CD8-positive, alpha-beta T cell (primary cell): ENCODE measurements at places on chromosomes 12 and 14.

DNA sequence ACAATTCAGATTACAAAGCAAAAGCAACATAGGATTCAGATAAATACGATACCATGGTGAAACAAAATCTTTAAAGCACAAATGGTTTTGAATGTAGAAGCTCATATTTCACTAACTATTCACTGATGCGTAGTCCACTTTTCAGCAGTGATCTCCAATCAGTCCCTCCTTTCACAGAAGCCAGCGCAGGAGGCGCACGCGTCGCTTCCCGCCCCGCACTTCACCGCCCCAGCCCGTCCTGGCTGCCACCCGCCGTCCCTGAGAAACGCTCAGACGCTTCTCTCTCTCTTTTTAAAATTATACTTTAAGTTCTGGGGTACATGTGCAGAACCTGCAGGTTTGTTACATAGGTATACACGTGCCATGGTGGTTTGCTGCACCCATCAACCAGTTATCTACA lies 19.8 kb upstream of the CHFR start:
- DNase-seq, result no peak

DNA sequence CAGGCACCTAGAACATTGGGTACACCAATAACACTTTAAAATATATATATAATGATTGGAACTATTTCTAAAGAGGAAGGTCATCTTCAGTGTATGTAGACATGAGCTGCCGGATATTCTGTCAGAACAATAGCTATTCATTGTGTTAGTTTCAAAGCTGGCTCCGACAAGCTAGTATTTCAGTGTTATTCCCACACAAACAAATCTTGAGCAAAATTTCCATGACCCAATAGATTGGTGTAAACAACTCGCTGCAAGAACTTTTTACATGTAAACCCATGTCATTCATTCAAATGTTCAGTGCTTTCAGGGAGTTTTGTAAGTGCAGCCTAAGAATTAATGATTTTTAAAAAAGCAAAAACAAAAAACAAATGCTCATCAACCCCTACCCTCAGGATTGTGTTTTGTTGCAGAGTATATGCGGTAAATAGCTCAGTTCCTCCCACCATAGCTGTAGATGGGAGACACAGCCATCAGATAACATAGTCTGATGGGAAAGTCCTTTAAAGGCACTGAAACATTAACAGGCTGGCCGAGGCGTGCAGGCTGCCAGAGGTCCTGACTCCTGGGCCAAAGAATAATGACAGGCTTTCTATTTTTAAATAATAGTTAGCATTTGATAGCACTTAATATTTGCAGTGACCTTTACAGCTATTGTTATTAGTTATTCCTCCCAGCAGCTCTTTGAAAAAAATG lies 150.3 kb upstream of the ARHGAP5 start:
- no peak for DNase-seq

DNA sequence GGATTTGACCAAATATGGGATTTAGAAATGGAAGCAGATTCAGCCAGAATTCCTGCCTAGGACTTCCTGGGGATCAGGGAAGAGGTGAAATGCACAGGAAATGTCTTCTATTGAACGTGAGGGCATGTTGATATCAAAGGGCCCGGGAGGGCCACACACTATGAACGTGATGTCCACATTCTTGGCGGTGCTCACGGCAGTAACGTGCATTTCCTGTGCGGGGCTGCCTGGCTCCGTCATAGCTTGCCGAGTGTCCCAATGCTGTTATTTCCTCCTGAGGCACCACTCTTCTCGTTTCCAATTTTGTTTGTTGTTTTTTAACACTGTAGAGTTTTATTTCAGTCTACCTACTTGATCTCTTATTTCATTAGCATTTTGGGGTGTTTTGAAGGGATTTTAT lies 67.3 kb downstream of the ZNF664 start:
- DNase-seq, result no peak

DNA sequence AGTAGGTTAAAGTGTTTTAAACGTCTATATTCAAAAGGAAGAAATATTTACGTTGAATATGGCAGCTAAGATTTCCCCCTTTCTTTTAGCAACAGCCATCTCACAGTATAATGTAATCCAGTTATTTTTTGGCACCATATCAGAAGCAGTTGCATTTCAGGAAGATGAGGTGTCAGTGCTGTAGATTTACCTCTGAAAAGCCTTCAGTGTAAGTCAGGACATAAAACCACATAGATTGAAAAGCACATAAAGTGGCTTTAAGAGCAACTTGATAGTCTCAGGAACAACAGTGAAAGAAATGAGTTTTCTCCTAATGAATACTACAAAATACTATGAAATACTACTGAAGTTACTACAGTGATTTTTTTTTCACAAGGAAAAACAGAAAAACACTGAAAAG lies 6.9 kb downstream of the MLH3 start:
- DNase-seq, result no peak

- no peak for DNase-seq
Observed at GRCh38 chr12:130441771-130442760, 104.4 kb downstream of the PIWIL1 start.

GRCh38 chr12:20599757-20600156 lies 95.4 kb upstream of the SLCO1C1 start:
- no peak for DNase-seq

GRCh38 chr14:92942576-92942975 lies 19.6 kb downstream of the CHGA start:
- no peak for DNase-seq

DNA sequence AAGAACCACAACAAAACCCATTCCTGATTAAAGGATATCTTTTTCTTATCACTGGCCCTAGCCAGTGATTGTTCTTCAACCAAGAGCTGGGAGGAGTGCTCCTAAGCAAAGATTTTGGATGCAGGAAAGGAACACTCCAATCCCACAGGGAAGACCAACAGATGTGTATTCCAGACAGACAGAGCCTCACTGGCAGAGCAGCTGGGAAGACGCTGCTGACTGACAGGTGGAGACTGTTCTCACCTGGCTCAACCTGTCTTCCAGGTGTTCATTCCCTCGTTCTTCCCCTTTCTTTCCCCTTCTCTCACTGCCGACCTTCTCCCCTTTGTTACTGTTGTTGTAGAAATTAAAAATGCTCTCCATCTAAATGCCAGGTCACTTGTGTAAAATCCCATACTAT lies 89.7 kb upstream of the CCDC198 start:
- DNase-seq, result no peak

GRCh38 chr14:59761851-59762250 lies 108.7 kb downstream of the RTN1 start:
- no peak for DNase-seq

- no peak for DNase-seq
Observed at GRCh38 chr12:16269946-16270345, 7.5 kb downstream of the SLC15A5 start.

DNA sequence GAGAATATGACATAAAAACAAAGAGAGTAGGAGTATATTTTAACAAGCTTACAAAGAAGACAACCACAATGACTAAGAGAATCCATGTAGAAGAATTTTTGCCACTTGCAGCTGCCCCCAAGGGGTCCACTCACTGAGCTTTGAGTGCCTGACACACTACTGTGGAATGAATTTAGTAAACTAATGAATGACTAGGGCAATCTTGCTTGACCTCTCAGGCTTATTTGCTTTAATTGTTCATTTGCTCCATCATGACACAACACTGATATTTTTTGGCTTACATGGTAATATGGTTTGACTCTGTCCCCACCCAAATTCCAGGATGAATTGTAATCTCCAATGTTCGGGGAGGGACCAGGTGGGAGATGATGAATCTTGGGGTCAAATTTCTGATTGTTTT lies 249.1 kb upstream of the FAR2 start:
- DNase-seq, result no peak
